ENCODE measurements at places on chromosomes 7 and 10.

DNA sequence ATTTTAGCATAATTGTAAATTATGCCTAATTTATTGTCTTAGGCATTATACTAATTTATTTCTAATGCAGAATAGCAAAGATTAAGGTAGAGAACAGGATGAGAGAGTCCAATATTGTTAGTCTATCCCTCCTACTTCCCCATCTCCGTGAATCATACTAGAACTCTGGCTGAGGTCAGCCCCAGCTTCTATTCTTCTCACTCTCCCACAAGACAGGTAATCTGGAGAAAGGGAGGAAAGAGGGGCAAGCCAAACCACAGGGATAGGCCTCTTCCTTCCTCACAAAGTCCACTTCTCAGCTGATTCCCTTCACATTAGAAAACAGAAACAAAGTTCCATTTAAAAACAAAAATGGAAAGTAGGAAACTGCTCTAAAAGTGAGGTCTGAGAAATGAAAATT lies 117.5 kb upstream of the LAMB4 start:
- DNase-seq = no peak

DNA sequence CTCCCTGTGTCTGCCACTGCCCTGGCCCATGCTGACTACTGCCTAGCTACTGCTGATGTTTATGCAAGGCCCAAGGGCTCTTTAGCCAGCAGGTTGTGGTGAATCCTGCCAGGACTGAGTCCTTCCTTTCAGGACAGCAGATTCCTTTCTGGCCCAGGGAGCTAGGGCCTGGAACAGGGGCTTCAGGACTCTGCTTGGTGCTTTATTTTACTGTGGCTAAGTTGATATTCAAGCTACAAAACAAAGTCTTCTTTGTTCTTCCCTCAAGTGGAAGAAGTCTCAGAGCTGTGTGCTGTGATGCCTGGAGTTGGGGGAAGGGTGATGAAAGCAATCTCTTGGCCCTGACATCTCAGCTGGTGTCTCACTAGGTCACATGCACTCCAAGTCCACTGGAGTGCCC lies 66.2 kb upstream of the NME8 start:
- no peak for DNase-seq

DNA sequence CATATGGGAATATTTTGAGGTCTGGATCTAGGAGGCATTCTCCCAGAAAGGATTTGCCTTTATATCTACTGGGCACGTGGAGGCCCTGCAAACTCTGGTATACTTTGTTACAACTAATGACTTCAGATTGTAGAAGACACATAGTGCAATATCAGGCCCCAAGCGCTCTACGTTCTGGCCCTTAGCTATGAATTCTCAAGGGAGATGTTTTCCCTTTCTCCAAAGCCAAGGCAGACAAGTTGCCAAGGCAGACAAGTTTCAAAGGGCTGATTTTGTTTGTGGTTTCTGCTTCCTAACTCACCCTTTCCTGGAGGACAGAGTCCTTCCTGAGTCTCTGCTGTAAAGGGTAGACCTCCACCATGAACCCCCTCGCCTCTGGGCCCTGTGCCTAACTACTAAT lies 99.4 kb upstream of the CTTNBP2 start:
- no peak for DNase-seq

- peak; percentile 53 for DNase-seq
Measured at GRCh38 chr10:112949875-112950507, at the start of gene TCF7L2. Gene TCF7L2 (plus strand): TSS chr10:112950247. CDS start chr10:112950757, 510 bp downstream.

DNA sequence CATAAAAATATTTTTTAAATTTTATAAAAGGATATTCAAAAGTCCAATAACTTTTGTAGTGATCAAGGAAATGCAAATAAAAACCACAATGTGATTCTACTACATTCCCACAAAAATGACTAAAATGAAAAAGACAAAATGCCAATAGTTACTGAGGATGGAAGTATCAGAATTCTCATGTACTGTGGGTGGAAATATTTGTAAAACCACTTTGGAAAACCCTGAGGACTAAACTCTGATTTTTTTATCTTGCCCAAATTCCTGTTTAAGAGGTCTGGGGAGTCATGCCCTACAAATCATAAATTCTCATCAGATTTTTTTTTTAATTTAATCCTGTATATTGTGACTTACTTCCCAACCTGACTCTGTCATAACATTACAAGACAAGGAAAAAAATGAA lies 9.8 kb upstream of the SEMA3D start:
- no peak for DNase-seq

GRCh38 chr10:86194684-86195083 lies 171.9 kb downstream of the GRID1 start:
- DNase-seq = no peak

- no peak for DNase-seq
Measured at GRCh38 chr7:117324960-117325359, 2.1 kb upstream of the WNT2 start.

GRCh38 chr10:114566064-114566463 lies 92.0 kb downstream of the ABLIM1 start:
- DNase-seq = no peak

GRCh38 chr10:61834519-61834918 lies 67.0 kb upstream of the ARID5B start:
- DNase-seq = no peak

DNA sequence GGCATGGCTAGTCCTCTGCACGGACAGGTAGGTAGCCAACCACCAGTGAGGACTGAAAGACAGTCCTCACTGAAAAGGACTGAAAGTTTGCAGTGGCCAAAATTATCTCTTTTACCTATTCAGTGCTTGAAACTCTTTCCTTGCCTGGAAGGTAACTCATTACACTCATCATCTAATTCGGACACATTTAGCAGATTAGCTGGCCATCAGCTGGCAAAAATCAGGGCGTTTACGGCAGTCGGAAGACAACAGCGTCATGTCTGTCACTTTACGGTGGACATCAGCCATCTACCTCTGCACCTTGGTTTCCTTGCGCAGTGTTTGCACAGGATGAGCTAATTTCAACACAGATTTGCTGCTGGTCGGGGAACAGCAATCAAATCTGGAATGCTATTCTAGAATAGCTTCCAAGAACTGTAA lies 740 bp downstream of the ANXA7 start:
- DNase-seq = no peak

- no peak for DNase-seq
Measured at GRCh38 chr10:62893036-62893435, 76.9 kb upstream of the EGR2 start.

DNA sequence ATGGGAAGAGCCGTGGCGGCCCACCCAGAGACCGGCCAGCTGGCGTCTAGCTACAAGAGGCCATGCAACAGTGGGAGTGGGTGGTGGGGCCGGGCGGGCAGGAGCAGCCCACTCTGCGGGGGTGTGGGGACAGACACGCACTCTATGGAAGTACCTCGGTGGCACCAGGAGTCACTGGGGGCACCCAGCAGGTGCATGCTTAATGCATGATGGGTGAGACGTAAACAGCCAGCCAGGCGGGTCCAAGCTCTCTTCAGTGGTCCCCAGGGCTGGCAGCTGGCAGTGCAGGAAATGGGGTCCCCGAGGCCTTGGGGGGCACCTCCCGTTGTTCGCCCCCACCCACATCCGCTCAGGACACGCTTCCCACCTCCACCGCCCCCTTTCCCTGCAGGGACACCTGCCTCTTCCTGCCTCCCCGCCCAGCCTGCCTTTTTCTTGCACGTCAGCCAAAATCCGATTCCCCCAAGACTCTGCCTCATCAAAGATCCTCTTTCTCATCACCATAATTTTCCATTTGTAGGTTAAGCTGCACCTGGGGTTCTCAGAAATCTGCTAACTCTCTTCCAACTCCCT lies 22.6 kb upstream of the PSMG3 start:
- no peak for DNase-seq

GRCh38 chr10:59937720-59938119 lies 31.4 kb upstream of the CCDC6 start:
- DNase-seq = no peak

GRCh38 chr7:104366390-104366789 lies 38.0 kb downstream of the LHFPL3 start:
- DNase-seq = no peak

DNA sequence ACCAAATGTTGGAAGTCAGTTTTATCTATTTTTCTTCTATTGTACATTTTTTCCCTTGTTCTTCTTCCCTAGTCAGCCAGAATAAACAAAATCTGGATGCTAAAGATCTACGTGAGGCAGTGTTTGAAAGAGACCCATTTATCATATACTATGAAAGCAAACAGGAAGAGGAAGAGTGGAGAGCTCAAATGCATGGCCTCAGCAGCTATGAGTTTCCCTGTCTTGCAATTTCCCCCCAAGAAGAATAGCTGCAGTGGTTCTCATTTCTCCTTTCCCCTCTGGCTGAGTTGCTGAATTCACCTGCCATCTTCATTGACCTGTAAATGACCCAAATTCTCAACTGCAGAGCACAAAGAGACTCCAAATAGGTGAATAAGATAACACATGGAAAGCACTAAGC lies 347.1 kb upstream of the NRP1 start:
- DNase-seq = no peak

- DNase-seq = no peak
Measured at GRCh38 chr10:90437452-90437851, 420.4 kb downstream of the HTR7 start.

DNA sequence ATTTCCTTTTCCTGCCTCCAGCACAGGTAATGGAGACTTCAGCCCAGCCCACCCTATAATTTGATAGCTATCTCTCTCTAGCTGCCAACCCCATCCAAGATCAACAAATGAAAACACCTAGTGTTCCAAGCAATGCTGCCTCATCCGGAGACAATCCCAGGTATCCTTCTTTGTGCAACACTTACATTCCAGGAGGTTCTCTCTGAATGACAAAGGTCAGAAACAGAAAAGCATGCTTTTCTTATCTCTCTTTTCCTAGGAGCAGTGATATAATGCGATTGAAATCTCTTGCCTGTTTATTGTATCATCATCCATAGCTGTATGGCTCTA lies 699.3 kb downstream of the INHBA start:
- no peak for DNase-seq

All from effector CD4-positive, alpha-beta T cell (primary cell).